ENCODE measurements at places on chromosomes 5 and 9. TPM values are rescaled to one million over a fixed set of nuclear protein-coding genes. Genes with fewer than 3 reads are reported as not detected.
A peak's percentile ranks its signal among the peaks of the same experiment; 100 is the strongest.

GRCh38 chr5:140258016-140258415 is 44.9 kb downstream of the PFDN1 start:
- no peak overlapping the region for H3K27ac ChIP-seq
- peaks cover 32% of the 10 kb centered on the region for H3K4me1 ChIP-seq
- H3K27me3 ChIP-seq = no peaks in the 10 kb centered on the region
- no peak for DNase-seq

DNA sequence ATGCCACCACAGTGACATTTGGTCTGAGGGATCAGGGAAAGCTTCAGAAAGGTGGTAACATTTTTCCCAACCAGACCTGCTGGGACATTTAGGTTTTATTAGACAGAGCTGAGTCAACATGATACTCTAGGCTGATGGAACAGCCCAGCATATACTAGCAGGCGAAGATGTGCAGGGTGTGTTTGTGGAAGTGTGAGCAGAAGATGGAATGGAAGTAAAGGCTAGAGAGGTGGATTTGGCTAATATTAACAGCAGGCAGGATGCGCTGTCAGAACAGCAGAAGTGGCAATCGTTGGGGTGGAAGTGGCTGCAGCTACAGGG is 340.6 kb downstream of the ASTN2 start:
- H3K27ac ChIP-seq = no peak overlapping the region
- H3K4me1 ChIP-seq = no peaks in the 10 kb centered on the region
- H3K27me3 ChIP-seq = no peaks in the 10 kb centered on the region

DNA sequence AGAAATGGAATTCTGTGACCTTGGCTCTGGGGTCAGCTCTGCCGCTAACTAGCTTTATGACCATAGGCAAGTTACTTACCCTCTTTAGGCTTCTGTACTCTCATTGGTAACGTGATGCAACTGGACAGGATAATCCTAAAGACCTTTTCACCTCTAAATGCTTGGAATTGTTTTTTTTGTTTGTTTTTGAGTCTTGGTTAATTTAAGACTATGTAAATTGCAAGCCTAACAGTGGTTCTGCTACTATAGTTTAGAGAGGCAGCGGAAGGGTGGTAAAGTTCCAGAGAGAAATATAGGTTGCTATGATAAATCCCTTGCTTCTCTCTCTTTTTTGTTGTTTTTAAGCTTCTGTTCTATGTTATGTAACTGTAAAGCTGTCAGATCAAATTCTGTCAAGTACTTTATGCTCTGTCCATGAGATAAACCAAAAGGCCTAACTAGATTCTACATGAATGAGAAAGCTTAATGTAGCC is 17.6 kb downstream of the FAM169A start:
- no peak overlapping the region for H3K27ac ChIP-seq
- no peaks in the 10 kb centered on the region for H3K36me3 ChIP-seq
- no peaks in the 10 kb centered on the region for H3K27me3 ChIP-seq
- H3K4me3 ChIP-seq = no peak overlapping the region
- DNase-seq = no peak

GRCh38 chr9:81320909-81321482 is 368.4 kb downstream of the TLE1 start:
- H3K36me3 ChIP-seq = no peaks in the 10 kb centered on the region
- no peaks in the 10 kb centered on the region for H3K27me3 ChIP-seq
- DNase-seq = no peak
- H3K27ac ChIP-seq = no peak overlapping the region
- peaks cover 4% of the 10 kb centered on the region for H3K4me1 ChIP-seq

GRCh38 chr9:13100914-13101572 is 178.4 kb downstream of the MPDZ start:
- H3K4me1 ChIP-seq = no peaks in the 10 kb centered on the region
- no peak for DNase-seq
- peak overlapping the region; percentile 61 for H3K27ac ChIP-seq
- H3K36me3 ChIP-seq = no peaks in the 10 kb centered on the region
- no peak overlapping the region for H3K4me3 ChIP-seq
- no peaks in the 10 kb centered on the region for H3K27me3 ChIP-seq

GRCh38 chr9:20604562-20604961 is 17.7 kb downstream of the MLLT3 start:
- H3K27me3 ChIP-seq = no peaks in the 10 kb centered on the region
- H3K27ac ChIP-seq = peak overlapping the region; percentile 54
- no peaks in the 10 kb centered on the region for H3K36me3 ChIP-seq
- DNase-seq = no peak
- H3K4me1 ChIP-seq = peaks cover 66% of the 10 kb centered on the region

DNA sequence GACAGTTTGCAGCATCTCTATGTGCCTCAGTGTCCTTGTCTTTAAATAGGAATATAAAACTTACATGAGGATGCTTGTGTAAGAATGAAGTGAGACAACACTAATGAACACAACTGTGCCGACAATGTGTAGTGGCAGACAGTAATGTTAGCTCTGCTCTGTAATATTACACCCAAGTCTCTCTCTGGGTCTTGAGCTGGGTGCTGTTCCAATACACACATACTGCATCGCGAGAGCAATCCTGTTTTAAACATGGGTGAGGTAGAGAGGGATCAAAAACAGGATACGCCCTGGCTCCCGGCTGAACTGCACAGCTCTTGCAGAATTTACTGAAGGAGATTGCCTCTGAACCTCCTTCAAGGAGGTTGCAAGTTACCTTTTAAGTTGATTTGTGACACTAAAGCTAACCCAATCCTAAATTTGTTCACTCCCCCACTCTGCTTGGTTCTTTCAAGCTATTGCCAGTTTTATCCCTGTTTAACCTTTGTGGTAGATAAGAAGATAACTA is 155.2 kb upstream of the ISL1 start:
- H3K4me3 ChIP-seq = no peak overlapping the region
- H3K36me3 ChIP-seq = no peaks in the 10 kb centered on the region
- DNase-seq = no peak

Gene SPINK6
- not detected for total RNA-seq

Gene PIP5K1B
- total RNA-seq = 1.0 TPM
